ENCODE measurements at places on chromosomes 2 and 18.

GRCh38 chr18:78579854-78580577 lies 399.6 kb upstream of the SALL3 start:
- no peak for DNase-seq

DNA sequence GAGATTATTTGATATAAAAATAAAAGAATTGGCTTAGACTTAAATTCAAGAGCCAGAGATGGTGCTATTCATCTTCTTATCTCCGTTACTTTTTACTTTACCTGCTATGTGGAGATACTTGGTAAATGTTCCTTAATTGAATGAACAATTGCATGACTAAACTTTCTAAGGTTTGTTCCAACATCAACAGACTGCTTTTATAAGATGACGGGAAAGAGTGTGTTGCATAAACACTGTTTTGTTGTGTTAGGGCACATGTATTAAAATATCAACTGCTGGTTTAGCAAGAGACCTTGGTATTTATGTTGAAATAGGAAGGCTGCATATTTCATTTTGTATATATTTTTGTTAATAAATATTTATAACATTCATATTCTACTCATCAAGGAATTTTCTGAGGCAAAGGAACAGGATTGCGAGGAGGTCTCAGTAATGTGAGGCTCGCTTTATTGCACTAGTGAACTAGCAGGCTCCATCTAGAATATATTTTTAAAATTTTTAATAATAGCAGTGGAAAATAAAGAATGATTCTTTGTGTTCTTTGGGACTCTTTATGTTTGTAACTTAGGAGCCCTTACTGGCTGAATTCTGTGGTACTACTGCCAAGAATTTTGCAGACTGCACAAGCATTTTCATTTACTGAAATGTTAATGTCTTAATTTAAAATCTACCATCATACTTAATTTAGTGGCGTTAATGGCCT lies 10.7 kb upstream of the NFE2L2 start:
- peak; percentile 94 for DNase-seq

- no peak for DNase-seq
Observed at GRCh38 chr2:221962186-221962585, 336.6 kb downstream of the PAX3 start.

GRCh38 chr2:98769784-98770183 lies 38.9 kb upstream of the MGAT4A start:
- no peak for DNase-seq

- DNase-seq, result no peak
Observed at GRCh38 chr2:54590216-54591120, 133.0 kb upstream of the EML6 start.

- DNase-seq, result peak; percentile 3
Observed at GRCh38 chr18:29028560-29028959, 851.6 kb upstream of the CDH2 start.

DNA sequence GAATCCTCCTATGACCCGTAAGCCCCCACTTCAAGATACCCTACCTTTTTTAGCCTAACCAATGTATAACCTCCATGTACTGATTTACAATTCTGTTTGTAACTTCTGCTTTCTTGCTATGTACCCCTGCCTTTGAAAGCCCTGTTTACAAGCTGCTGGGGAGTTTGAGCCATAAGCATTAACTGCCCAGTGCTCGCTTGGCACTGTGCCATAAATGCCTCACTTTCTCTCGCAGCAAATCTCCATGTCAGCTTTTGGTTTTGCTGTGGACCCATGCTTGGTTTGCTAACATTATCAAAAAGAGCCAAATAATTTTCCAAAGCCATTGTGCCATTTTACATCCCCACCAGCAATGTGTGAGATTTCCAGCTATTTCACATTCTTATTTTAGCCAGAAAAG lies 51.8 kb downstream of the TEX51 start:
- no peak for DNase-seq

GRCh38 chr2:152846697-152847470 lies 128.5 kb downstream of the ARL6IP6 start:
- DNase-seq, result peak; percentile 29

DNA sequence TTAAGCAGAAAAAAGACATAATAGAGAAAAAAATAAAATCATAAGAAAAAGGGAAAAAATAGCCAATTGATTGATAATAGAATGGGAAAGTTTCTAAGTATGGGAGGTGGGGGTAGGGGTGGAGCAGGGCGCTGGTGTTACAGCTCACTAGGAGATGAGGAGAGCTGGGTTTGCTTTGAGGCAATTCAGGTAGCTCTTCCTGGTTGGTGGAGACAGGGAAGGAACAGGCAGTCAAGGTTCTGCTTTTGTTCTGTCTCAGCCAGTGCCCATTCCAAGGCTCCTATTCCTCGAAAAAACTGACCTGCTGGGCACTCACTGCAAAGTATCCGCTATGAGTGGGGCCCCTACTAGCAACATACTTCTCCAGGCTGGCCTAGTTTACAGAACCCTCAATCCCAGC lies 1.7 kb upstream of the CNNM4 start:
- no peak for DNase-seq

All from amniotic epithelial cell (primary cell).